ENCODE measurements at places on chromosomes 16 and 17. TPM values are rescaled to one million over a fixed set of nuclear protein-coding genes. Genes with fewer than 3 reads are reported as not detected.
A peak's percentile ranks its signal among the peaks of the same experiment; 100 is the strongest.

DNA sequence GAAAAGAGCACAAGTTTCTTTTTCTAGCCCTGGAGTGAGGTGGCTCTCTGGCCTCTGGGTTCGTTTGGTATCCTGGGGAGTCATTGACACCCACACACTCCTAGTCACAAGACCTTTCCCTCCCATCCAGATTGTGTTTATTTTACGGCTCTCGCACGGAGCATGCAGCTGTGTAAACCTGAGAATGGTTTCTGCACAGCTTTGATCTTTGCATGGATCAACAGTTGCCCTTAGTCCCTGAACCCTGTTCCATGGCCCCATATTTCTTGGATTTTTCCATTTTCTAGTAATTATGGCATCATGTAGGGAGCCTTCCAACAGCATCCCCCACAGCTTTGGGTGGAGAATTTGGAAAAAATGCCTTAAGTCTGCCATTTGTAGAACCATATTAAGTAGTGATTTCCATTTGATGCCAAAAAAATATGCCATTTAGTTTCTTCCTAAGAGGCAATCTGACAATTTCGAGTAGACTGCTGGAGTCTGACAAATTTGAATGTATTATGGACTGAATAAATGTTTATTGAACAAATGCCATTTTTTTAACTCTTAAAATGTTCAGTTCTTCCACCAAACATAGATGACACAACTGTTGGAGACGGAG is 197.7 kb downstream of the WWOX start:
- no peak for DNase-seq

Gene PRDM7
- total RNA-seq, result not detected

- DNase-seq, result no peak
These were observed 196.4 kb upstream of the MPHOSPH6 start for GRCh38 chr16:82366462-82366861.

- DNase-seq, result no peak
These were observed 125.1 kb downstream of the BANP start for GRCh38 chr16:88076211-88076931.

Gene UTS2R
- 0.97 TPM for total RNA-seq

DNA sequence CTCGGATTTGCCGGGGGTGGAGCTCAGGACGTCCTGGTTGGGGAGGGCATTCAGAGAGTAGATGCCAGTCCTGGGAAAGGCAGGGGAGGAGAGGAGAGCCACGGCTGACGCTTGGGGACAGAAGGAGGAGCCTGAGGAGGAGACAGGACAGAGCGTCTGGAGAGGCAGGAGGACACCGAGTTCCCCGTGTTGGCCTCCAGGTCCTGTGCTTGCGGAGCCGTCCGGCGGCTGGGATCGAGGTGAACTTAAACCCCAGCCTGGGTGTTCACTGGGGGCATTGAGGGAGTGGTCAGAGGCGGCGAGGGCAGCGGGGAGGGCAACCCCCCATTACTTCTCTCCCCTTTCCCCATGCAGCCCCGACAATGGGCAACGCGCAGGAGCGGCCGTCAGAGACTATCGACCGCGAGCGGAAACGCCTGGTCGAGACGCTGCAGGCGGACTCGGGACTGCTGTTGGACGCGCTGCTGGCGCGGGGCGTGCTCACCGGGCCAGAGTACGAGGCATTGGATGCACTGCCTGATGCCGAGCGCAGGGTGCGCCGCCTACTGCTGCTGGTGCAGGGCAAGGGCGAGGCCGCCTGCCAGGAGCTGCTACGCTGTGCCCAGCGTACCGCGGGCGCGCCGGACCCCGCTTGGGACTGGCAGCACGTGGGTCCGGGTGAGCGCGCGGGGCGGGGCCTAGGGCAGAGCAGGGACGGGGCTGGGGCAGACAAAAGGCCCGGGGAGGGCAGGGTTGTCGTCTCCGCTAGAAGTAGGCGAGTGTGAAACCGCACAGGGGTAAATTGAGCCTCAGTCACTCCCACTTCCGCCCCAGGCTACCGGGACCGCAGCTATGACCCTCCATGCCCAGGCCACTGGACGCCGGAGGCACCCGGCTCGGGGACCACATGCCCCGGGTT is 3.7 kb downstream of the NOL3 start:
- no peak for DNase-seq

DNA sequence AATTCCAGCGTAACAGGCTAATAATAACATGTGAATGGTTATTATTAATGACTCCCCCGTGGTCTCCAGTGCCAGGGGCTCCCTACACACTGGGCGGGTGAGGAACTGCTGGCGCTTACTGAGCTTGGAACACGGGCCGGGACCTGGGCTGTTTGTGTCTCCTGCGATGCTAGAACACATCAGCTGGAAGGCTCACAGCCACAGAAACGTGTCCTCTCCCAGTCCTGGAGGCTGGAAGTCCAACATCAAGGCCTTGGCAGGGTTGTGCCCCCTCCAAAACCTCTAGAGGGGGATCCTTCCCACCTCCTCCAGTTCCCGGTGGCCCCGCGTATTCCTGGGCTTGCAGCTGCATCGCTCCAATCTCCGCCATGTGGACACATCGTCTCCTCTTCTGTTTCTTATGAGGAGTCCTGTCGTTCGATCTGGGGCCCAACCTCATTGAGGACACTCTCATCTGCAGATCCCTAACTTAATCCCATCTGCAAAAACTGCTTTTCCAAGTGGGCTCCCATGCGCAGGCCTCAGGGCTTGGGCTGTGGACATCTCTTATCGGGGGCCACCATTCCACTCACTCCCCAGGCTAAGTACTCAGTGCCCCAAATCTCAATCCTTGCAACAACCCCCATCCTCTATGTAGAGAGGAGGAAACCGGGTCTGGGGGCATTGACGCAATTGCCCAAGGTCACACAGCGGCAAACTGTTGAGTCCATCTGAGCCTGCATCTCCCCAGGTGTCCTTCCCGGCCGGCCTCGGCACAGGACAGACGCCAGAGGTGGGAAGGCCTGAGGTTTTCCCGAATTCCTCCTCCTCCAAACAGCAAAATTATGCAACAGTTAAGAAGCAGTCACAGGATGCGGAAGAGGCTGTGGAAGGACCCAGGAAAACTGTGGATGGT is 193.9 kb downstream of the IRF8 start:
- DNase-seq, result no peak

DNA sequence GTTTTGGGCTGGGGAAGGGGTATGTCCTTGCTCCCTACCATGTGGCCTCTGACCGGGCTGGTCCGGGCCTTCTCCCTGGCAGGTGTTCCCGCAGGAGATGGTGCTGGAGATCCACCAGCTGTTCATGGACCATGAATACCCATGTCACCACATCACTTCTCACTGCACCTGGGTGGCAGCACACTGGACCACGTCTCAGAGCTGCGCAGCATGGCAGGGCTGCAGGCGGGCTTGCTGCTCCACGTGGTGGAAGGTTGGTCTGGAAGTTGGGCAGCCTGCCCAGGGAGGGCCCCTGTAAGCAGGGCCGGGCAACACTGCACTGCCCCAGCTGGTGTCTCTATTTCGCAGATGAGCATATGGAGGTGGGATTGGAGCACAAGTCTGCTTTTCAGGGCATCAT is 169.5 kb upstream of the ZNF267 start:
- no peak for DNase-seq

Gene TMEM114
- total RNA-seq, result not detected

DNA sequence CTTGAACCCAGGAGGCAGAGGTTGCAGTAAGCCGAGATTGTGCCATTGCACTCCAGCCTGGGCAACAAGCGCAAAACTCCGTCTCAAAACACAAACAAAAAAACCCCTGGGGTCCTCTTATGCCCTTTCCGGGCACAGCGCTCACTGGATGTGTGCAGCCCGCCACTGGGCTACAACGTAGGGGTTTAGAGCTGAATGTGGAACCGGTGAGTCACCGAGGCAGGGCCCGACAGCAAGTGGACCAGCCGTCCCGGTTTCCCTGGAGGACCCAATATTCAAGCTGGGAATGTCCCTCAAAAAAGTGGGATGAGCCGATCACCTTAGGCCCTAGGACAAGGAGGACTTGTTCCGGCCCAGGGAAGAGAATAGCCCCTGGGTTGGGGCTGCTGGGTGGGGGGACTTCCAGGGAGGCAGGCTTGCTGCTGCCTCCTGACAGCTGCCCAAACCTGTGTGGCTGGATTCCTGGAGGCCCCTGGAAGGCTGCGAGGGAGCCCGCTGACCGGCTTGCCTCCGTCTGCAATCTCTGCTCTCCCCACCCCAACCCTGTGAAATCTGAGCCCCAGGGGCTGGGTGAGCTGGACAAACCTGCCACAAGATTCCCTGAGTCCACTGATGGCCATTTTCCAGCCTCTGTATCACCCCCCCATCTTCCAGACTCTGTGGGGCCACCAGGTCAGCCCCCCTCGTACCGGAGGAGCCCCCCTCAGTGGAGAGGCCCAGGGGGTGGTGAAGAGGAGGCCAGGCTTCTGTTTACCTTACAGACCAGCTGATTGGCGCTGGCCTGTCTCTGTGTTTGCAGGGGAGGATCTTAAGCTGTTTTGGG is 2.9 kb upstream of the CLDN9 start:
- DNase-seq, result peak; percentile 85
